Thoracic aorta (tissue), 2 donors: ENCODE measurements at places on chromosomes 11 and 22. TPM values are rescaled to one million over a fixed set of nuclear protein-coding genes. Genes with fewer than 3 reads are reported as not detected.

DNA sequence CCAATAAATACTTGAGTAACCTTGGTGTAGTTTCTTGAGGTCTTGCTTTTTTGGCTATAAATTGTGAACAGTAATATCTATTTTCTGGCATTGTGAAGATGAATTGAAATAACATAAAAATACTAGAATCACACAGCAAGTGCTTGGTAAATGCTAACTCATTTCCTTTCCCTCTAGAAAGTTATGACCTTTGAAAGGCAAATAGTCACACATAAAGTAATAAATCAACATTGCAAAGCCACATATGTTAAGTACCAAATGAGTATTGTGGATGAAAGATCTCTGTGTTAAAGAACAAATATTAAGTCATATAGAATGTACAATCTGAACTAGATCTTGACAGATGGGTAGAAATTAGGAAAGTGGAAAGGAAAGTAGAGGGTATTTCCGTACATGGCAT is 559.6 kb upstream of the CCDC90B start:
- H3K27me3 ChIP-seq: no peaks in the 10 kb centered on the region
- no peaks in the 10 kb centered on the region for H3K4me1 ChIP-seq
- no peak overlapping the region for H3K4me3 ChIP-seq
- no peak for DNase-seq
- no peaks in the 10 kb centered on the region for H3K36me3 ChIP-seq

- no peaks in the 10 kb centered on the region for H3K36me3 ChIP-seq
- no peak for DNase-seq
- no peak overlapping the region for H3K4me3 ChIP-seq
- no peaks in the 10 kb centered on the region for H3K27me3 ChIP-seq
- H3K27ac ChIP-seq: no peak overlapping the region
These were observed 483.0 kb downstream of the MN1 start for GRCh38 chr22:27318516-27318915.

DNA sequence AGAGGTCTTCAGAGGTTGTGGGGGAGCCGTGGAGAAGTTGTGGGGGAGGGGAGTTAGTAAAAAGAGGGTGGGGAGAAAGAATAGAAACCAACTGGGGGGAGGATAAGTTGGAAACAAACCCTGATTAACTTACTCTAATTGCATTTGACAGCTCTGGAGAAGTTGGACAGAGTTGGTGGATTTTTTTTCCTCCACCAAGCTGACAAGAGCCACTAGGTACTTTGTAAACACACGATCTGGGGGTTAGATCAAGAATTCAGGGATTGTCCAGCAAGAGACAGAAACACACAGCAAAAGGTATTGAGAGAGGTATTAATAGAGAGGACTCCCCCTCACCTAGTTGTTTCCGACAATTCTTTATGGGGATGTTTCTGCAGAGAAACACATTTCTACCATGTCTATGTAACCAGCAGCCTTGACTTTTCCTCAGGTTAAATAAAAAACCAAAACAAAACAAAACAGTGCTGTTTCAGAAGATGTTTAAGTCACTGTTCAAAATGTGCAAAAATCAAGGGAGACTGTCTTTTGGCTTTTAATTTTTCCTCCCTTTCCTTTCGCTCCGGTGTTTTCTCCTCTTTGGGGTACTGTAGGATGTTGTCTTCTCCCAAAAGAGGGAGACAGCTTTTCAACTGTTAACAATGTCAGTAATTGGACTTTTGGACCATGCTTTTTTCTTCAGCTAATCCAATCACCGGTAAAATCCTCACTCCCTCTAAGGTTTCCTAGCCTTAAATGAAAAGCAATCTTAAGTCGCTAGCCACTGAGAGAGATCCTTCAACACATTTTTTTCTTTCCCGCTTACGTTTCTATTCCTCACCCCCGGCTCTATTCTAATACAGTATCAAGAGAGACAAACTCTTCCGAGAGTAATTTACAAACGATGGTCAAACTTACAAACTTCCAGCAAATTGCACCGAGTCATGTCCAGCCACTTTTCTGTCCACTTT is 708 bp downstream of the MAML2 start:
- DNase-seq: no peak
- peaks cover 39% of the 10 kb centered on the region for H3K4me1 ChIP-seq
- H3K4me3 ChIP-seq: peak overlapping the region; percentile 98
- no peaks in the 10 kb centered on the region for H3K36me3 ChIP-seq
- H3K27me3 ChIP-seq: no peaks in the 10 kb centered on the region

The LARGE2 gene
- 3.1 TPM for total RNA-seq

The SMC1B gene
- not detected for total RNA-seq

The CDC42EP1 gene
- 61.6 TPM for total RNA-seq
